ENCODE measurements at places on chromosomes 7 and 10.
A peak's percentile ranks its signal among the peaks of the same experiment; 100 is the strongest.

DNA sequence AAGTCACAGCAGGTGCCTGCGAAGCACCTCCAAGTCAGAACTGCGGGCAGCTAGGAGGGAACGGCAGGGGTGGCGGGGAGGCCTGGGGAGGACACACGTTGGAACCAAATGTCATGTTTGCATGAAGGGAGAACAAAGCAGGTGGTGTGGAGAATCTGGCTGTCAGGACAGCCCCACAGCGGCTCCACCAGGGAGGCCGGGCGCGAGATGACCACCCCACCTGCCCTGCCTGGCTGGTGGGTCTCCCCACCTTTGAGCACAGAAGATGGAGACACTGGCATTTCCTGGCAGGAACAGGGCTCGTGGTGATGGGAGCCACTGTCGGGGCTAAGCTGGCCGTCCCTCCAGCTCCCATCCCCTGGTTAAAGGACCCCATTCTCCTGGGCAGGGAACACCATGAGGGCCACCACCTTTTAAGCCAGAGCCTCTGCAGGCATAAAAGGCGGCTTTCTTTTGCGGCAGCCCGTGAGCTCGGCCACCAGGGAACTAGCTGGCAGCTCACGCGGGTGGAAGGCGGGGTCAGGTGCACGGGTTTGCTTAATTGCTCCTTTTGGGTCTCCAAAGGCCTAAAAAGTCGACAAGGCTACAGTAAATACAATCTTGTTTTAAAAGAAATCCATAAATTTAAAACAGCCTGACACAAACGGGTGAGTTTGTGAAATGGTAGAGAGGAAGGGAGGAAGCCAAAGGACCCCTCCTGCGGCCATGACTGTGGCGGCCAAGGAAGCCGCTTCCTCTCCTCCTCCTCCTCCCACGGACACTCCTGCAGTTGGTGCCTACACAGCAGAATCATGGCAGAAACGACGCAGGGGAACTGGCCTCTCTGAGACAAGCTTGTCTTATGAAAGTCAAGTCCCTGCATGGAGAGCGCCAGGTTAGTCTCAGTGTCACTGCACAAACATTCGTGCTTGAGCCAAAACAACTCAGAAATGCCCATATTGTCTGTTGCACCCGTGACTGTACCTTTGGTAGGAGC, 213.8 kb downstream of the DNAJB6 start:
- no peak for DNase-seq

DNA sequence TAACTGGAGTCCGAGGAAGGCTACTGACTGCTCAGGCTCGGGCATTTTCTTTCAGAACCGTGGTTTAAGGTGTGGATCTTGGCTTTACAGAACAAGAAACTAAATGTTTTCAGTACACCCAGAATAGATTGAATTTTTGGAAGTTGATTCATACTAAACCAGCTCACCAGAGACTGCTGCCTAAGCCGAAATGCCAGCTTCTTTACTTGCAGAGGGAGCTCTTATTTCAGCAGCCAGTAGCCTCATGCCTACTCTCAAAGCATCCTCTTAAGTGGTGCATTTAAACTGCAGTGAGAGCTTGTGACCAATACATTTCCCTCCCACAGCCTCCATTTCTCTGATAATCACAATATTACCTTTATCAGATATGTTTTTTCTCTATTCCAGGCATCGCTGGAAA, 615.1 kb downstream of the SUGCT start:
- peak; percentile 12 for DNase-seq

- DNase-seq, result no peak
Observed at GRCh38 chr7:127628445-127628844, 10.5 kb upstream of the PAX4 start.

- DNase-seq, result no peak
Observed at GRCh38 chr7:157056957-157057902, 46.8 kb upstream of the MNX1 start.

- DNase-seq, result no peak
Observed at GRCh38 chr7:4297165-4297917, 384.8 kb upstream of the FOXK1 start.

- DNase-seq, result no peak
Observed at GRCh38 chr7:110889335-110889734, 201.6 kb upstream of the LRRN3 start.
